ENCODE measurements at places on chromosomes 4 and X.
A peak's percentile ranks its signal among the peaks of the same experiment; 100 is the strongest.

DNA sequence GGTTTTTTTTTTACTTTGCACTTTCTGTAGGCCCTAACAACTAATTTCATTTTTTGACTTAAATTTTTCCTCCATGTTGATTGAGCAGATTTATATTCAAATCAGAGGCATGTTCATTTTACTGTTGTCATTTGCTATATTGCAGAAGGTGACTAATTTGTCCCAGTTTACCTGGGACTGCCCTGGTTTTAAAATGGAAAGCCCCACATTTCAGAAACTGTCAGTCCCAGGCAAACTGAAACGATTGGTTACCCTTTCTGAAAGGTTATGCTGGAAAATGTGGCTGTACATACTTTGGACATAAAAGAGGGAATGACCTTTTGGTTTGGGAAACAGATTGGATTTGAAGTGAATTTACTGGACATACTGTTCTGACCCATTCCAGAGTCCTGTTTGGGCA, 160.0 kb downstream of the SPCS3 start:
- no peak for DNase-seq

- no peak for DNase-seq
Measured at GRCh38 chr4:109589605-109590004, 29.6 kb downstream of the MCUB start.

- DNase-seq: peak; percentile 42
Measured at GRCh38 chr4:140296335-140297220, 76.9 kb upstream of the SCOC start.

- DNase-seq: no peak
Measured at GRCh38 chr4:3296651-3297050, 3.8 kb downstream of the RGS12 start.

GRCh38 chrX:129158505-129158904, 364.8 kb downstream of the SMARCA1 start:
- DNase-seq: no peak

GRCh38 chrX:55697381-55697780, 20.2 kb upstream of the RRAGB start:
- no peak for DNase-seq

DNA sequence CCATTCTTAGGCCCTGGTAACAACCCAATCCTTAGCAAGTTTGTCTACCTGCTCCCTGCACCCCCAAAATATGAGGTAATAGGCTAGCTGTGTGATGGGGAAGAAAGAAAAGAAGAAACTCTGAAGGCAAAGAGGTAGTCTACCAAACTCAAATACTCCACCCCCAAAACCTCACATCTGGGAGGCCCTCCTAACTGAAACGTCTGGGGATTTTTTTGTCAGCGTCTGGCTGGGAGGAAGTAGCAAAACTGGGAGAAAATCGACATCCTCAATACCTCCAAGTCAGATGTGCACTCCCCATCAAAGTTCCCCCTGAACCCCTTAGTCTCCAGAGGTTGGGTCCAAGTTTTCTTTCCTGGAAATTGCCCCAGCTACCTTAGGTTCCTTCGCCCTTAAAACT, 1.0 kb downstream of the LAMP2 start:
- DNase-seq: peak; percentile 1

DNA sequence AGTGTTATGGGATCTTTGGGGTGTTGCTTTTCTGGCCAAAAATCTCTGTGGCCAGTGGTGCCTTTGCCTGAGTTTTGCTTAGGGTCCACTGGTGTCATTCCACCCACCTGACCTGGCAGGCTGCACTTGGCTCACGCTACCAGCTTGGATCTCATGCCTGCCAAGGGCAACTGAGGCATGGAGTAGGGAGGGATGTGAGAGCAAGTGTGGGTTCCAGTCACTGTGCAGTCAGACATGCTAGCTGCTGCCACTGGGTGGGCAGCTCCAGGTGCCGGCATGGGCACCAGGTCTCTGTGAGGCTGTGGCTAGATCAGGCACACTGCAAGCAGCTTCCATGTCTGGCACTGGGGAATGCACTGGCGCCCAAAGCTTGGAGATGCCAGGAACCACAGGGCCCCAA, 424.1 kb downstream of the PRR32 start:
- no peak for DNase-seq

DNA sequence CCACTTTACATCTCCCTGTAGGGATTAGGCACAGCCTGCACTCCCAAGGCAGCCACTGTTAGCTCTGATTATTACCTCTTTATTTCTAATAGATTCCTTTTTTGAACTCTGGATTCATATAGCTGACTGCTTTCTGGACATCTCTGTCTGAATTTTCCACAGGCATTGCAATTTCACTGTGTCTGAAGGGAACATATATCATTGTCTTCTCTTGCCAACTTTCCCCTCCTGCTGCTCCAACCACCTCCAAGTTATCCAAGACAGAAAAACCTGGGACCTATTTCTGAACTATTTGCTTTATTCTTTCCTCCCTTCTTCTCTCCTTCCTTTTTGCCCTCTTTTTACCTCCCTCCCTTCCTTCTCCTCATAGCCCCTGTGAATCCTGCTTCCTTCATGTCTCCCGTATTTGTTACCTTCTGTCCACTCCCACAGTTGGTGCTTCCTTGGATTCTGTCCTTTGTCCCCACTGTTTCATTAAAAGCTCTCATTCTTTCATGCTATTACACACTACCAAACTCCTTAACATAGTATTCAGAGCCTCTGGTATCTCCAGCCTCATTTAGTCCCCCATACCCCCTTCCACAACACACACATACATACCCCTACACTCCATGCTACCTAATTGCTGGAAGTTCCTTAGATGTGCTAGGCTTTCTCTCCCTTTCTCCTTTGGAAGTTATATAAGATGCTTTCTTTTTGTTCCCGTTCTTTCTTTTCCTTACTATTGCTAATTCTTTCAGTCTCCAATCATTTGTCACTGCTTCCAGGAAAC, 34.7 kb downstream of the FGF2 start:
- no peak for DNase-seq

GRCh38 chr4:16608123-16608522, 290.3 kb downstream of the LDB2 start:
- DNase-seq: no peak

GRCh38 chr4:104728380-104729122, 233.9 kb upstream of the CXXC4 start:
- peak; percentile 75 for DNase-seq

DNA sequence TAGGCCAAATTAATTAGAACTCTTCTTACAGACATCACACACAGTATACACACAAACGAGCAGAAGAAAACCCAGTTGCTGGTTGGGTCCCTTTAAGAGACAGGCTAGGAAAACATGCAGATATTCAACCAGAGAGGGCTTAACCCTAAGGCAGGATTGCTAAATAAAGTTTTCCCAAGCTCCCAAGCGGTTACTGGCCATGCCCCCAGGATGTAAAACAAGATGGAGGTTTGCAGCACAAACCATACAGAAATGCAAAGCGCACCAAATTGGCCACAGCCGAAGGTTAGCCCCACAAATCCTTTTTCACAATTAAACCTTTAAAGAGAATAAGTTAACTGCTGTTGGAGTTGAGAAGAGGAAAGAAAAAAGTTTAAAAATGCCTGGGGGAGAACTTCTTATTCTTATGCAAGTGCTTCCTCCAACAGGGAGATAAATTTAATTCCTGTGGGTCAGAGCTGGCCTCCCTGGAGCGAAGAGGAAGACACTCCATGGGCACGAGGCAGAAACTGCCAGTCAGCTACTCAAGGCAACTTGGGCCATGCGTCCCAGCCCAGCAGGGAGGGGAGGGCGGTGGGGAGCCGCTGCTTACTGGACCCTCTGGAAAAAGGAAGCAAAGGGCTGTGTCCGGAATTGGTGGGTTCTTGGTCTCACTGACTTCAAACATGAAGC, 167.6 kb upstream of the ARSJ start:
- DNase-seq: no peak

DNA sequence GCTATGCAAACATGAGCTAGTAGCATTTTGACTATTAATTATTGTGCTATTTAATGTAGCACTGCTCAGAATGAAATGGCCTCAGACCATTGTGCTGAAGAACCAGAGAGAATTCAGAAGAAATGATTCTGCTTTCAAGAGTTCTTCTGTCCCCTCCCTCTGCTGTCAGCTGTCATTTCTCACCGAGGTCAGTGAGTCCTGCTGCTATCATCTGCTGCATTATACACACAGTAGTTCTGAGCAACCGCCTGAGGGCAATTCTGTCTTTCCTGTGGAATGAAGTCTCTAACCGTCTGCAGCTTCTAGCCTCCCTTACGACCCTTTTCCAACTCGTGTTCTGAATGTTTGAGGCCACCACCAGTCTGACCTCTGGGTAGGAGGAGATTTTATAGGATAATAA, 249.4 kb downstream of the HNRNPD start:
- DNase-seq: no peak
